NCI-H1105 treated with DMSO at 0.1 percent for 48 hours (cell line): ENCODE measurements at places on chromosomes 5 and 9.
A peak's percentile ranks its signal among the peaks of the same experiment; 100 is the strongest.

DNA sequence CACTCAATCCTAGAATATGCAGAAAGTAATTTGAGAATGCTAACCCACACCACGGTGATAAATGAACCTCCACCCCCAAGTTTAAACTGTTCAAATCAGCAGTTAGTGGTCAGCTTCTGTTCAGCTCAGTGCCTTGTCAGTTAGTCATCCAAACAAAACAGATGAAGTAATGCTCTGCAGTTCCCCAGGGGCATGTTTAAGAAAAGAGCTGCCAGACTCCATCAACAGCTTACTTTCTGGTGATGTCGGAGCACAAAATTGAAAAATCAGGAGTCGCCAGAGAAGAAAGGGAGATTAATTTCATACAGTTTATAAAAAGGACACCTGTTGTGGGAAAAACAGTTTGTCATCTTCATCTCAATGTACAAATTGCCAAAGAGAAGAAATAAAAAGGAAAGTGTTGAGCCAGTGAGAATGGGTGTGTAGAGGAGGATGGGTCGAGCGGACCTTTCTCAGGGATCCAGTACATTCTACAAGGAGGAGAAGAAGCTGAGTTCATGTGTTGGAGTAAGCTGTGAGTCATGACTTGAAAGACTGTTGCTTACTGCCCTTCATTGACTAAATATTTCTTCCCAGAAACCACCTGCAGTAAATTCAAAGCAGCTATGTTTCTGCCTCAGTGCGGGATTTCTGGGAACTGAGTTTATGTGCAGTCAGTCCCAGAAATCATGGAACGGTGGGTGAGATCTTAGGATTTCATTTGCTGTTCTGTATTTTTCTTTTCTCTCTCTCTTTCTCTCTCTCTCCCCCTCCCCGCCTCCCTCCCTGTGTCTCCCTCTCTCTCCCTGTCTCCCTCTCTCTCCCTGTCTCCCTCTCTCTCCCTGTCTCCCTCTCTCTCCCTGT is 13.7 kb downstream of the TRIO start:
- DNase-seq = no peak

- no peak for DNase-seq
Observed at GRCh38 chr5:146390469-146390868, 51.8 kb downstream of the POU4F3 start.

- peak; percentile 71 for DNase-seq
Observed at GRCh38 chr5:88675708-88676636, 207.0 kb downstream of the MEF2C start.

GRCh38 chr5:130652176-130652575 is 512.9 kb downstream of the HINT1 start:
- no peak for DNase-seq

DNA sequence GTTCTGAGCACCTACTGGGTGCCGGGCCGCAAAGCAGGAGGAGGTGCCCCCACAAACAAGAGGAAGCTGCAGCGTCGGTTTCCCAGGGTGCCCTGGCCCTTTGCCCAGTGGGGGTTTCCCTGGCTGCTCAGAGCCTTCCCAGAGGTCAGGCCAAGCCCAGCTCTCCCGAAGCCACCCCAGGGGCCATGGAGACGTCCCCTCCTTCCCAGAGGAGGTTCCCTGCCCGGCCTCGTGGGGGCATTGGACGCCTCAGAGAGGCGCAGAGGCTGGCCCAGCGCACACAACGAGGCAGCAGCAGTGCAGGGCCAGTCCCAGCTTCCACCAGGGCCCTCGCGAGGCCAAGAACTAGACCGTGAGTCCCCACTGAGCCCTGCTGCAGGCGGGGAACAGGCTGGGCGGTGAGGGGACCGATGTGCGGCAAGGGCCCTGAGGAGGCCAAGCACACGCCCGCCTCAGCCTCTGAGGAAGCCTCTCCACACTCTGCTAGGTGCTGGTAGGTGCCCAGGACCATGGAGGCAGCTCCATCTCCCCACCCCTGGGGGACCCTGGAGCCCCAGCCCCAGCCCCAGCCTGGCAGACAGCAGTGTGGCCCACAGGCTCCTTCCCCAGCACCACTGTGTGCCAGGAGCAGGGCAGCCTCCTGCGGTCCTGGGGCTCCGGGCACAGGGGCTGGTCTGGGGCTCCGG is 7.0 kb downstream of the DIPK1B start:
- no peak for DNase-seq

DNA sequence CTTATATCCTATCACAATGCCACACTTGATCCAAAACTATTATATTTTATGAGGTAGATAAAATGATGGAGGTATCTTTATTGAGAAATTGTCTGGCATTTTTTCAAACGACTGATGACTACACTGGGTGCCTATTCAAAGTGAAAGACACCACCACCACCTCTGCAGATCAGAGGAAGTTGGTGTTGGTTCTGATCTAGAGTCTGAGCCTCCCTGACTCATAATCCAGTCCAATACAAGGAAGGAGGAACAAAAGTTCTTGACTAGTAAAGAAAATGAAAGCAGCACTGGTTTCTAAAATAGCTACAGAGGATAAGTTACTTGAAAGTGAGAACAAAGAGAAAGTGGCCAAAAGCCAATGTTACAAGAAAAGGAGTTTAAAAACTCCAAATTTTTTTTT is 139.9 kb downstream of the RFX3 start:
- DNase-seq = no peak

- no peak for DNase-seq
Observed at GRCh38 chr9:98181746-98182068, 10.7 kb downstream of the CORO2A start.

- no peak for DNase-seq
Observed at GRCh38 chr5:139961435-139962157, 81.5 kb downstream of the NRG2 start.

- no peak for DNase-seq
Observed at GRCh38 chr5:133421394-133421793, 190.9 kb downstream of the FSTL4 start.

DNA sequence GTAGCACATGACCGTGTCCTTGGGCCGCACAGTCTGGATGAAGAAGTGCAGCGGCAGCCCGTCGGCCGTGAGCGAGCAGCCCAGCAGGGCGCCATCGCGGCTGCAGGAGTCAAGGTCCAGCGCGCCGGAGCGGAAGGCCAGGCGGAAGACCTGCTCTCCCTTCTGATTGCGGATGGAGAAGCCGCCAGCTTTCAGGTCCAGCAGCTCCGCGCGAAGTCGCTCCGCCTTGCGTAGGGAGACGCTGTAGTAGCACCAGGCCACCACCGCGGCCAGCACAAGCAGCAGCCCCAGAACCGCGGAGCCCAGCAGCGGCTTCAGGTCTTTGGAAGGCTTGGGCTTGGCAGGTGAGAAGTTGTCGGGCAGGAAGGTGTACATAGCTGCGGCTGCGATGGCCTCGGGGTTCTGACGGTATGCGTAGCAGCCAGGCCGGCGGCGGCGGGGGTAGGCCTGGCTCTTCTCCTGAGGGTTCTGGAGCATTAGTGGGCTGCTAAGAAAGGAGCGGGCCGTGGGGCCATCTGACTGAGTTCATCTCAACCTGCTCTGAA is 4.2 kb downstream of the MYORG start:
- no peak for DNase-seq

DNA sequence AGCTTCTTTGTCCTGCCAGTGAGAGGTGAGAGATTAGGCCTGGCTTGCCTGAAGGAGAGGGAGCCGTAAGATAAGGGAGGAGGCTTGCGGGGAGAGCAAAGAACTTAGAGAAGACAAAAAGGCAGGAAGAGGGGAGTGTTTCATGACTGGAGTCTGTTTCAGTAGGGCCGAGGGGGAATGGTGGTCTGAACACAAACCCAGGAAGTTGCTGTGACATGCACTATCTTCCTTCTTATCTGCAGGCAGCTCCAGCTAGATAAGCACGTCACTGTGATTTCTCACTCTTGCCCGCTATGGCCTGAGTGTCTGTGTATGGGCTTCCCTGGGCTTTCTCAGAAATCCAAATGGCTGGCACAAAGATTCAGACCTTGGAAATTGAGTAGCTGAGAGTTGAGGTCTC is 307.5 kb upstream of the CLINT1 start:
- DNase-seq = no peak

DNA sequence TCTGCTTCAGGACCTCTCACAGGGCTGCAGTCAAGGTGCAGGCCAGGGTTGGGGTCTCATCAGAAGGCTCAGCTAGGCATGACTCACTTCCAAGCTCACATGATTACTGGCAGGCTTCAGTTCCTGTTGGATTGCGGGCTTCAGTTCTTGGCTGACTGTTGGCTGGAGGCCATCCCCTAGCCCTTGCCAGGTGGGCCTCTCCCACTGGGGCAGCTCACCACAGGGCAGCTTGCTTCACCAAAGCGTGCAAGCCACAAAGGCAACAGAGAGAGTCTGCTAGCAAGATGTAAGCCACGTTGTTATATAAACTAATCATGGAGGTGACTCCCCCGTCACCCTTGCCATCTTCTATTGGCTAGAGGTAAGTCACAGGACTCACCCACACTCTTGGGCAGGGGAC is 14.4 kb downstream of the CPLX2 start:
- no peak for DNase-seq

DNA sequence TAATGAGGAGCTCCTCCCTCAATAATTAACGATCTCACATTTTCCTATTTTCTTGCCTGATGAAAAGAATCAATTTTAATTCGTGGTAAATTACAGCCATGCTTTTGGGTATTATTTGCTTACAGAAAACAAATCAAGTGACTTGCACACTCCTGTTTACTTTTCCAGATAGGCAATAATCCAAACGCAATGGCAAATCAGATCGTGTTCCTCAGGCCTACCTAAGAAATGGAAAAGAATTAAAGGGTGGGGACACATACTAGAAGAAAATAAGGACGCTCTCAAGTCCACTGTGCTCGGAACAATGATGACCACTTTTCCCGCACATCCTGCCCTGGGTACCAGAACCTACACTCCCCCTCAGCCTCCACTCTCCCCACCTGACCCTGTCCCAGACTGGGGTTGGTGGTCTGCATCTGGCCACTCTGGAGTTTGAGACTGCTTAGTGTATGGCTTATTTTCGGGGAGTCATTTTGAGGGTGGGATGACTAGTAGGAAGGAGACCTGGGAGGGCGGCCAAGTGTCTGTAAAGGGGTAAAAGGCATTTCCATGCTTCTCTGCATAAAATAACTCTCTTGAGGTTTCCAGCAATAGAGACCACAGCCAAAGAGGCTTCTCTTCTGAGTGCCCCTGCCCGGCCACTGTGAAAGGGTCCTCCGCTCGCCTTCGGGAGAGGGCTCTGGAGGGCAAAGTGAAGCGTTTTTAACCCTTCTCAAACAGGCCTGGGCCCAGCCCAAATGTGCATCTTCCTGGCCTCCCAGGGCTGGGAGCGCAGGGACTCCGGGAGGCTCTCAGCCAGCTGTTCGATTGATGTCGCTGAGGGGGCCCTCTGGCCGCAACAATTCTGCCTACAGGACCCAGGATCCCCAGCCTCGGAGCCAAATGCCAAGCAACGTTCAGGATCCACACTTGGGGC is 4.5 kb upstream of the OTP start:
- peak; percentile 4 for DNase-seq

DNA sequence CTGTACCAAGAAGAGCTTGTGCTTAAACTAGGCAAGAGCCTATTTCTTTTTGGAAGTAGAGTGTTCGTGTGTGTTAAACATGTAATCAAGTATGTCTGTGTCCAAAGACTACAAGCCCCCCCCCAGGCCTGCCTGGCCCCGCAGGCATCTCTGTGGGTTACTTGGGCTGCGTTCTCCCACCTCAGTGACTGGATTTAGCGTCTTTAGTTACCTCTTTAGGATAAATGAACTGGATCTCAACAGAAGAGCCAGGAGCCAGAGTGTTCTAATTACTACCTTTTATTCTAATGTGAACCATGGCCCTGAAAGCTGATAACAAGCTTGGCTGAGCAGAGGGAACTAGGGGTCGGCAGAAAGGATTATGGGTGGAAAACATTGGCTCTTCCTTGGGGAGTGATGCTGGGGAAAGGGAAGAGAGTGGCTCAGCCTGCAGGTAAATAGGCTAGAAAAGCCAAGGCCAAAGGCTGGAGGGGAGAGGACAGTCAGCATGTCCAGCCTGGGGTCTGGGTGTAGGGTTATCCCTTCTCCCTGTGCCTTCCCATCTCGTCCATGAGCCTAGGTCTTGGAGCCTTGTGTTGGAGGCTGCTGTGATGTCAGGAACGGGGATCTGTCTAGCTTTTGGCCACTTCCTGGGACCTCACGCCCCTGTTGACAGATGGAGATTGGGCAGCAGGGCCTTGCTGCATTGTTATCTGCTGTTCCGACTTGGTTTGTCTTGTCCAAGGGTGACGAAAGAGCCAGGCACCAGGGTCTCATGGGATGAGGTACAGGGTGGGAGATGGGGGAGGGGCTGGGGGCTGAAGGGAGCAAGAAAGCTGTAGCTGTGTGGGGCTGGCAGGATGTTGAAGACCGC is 11.1 kb downstream of the CD74 start:
- DNase-seq = no peak

DNA sequence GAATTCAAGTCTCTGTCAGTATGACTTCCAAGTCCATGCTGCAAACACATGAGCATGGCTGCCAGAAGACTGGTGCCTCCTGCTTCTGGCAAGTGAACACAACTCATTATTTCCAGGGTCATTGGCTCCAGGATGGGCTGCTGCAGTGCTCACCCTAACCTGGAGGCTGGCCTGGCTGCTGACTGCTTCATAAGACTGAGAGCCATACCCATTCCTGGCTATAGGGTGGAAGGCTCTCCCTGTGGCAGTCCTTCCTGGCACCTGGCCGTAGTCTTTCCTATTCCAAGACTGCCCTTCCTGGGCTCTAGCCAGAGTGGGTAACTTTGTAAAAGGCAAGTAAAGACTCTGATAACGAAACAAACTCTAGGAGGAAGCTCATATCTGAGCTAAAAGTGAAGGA is 51.2 kb downstream of the CXXC5 start:
- no peak for DNase-seq

- DNase-seq = peak; percentile 88
Observed at GRCh38 chr5:156913719-156914370, 49.2 kb downstream of the TIMD4 start.

DNA sequence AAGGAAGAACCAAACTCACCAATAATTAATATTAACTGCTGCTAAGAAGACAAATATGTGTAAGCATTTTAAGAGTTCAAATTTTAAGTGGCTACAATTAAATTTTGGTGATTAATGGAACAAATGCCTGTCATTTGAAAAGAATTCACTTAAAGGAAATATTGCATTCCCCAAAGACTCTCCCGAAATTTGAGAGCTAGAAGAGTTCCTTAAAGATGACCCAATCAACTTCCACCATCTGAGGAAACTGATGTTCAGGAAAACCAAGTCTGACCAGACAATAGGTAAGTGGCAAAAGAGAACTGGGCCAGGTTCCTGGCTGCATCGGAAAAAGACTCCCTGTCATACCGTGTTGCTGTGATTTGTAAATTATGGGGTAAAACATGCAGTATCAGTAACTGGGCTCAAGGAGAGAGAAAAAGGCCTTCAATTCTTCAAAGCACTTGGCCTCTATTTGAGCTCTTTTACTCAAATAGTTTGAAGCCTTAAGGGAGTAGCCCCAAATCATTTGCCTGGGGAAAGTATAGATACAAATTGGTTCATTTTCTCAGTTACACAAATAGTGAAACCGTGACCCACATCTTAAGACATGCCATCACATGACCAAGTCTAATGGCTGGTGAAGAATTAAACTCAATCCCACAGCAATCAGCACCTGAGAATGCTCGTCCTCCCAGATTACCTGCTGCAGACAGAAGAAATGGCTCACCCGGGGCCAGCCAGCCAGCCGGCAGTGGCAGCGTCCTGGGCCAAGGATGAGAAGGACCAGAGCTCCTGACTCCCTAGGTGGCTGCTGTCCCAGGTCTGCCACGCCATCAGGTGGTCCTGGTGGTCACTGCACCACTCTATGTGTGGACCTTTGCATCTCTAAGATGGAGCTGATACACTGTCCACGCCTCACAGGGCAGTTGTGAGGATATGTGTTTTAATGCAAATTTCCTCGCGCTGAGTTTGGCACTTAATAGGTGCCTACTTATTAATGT is 162.9 kb downstream of the TTLL11 start:
- no peak for DNase-seq

GRCh38 chr5:34859253-34859652 is 20.3 kb downstream of the TTC23L start:
- DNase-seq = no peak

- DNase-seq = no peak
Observed at GRCh38 chr5:133746834-133747233, 134.5 kb upstream of the FSTL4 start.
